HT-29 (cell line): ENCODE measurements at places on chromosomes 16 and 17. TPM values are rescaled to one million over a fixed set of nuclear protein-coding genes. Genes with fewer than 3 reads are reported as not detected.

The CDYL2 gene
- 0.68 and 1.1 TPM in 2 replicates for total RNA-seq

The ABCC12 gene
- not detected in 2 replicates for total RNA-seq

The DRC3 gene
- total RNA-seq: 0.03 and 0.78 TPM in 2 replicates

- no peak for DNase-seq
These were observed at the start of gene NLRC3 for GRCh38 chr16:3577302-3577752. TSS of gene NLRC3 (minus strand) at chr16:3577403. CDS start at chr16:3565036, 12,367 bp downstream.

DNA sequence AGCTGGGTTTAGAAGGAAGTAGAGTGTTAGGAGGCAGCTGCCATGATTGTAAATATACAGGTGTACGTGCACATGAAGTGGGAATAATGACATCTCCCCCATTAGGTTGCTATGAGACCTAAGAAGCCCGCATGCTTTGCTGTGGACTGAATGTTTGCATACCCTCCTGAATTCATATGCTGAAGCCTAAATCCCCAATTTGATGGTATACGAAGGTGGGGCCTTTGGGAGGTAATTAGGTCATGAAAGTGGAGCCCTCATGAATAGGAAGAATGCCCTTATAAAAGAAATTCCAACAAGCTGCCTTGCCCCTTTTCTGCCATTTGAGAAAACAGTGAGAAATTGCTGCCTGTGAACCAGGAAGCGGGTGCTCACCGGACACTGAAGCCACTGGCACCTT lies 44.0 kb downstream of the CCDC182 start:
- no peak for DNase-seq

The CRYBA1 gene
- total RNA-seq: not detected in 2 replicates

The RHBDF2 gene
- total RNA-seq: 42.0 and 46.5 TPM in 2 replicates

The MPO gene
- total RNA-seq: not detected in 2 replicates

The FBRS gene
- 33.6 and 38.0 TPM in 2 replicates for total RNA-seq

The CACNG1 gene
- not detected in 2 replicates for total RNA-seq

DNA sequence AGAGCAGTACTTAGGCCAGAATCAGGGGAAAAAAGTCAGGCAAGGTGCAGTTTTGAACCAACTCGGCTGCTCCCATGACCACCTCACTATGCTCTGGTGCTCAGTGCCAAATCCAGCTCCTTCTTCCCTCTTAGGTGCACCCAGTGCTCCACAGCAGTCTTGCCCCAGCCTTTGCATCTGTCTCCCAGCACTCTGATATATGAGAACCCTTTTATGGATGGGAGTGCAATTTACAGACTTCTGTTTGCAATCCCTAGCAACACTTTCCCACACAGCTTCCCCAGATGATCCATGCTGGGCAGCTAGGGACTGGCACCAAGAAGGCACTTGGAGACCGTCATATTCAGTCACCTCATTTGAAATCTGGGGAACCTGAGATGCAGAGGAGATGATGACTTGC lies 267.9 kb upstream of the CCL2 start:
- no peak for DNase-seq

DNA sequence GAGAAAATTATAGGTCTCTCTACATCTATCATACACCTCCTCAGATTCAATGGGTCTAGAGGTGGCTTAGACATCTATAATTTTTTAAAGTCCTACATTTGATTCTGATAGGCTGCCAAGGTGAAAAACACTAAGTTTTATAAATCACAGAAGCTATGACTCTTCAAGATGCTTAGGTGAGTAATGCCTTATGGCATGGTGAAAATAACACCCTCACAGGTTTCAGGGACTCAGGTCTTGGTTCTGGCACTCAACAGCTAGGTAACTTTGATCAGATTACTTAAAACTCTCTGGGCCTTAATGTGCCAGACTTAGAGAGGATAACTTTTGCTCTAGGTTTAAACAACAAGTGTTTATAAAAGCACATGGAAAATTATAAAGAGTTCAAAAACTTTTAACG lies 2.0 kb upstream of the COX10 start:
- DNase-seq: no peak

DNA sequence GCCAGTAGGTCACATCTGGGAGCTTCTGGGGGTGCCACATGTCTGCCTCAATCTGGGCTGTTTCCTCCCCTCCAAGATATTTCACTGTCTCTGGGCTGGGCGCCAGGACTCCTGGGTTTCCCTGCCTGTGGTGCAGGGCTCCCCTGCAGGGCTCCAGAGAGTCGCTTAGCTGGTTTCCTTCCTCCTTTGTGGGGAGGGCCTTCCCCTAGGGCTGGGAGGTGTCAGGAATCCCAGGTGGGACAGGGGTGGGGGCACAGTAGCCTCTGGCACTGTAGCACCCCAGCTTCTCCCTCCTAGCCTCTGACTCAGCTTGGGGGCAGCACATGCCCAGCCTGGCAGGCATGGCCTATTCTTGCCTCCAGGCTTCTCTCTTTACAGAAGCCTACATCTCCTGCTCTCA lies 2.6 kb downstream of the RARA start:
- peak; percentile 71 for DNase-seq

The OVCA2 gene
- 54.1 and 56.8 TPM in 2 replicates for total RNA-seq

- no peak for DNase-seq
These were observed 580.1 kb upstream of the SALL1 start for GRCh38 chr16:51731160-51731559.

DNA sequence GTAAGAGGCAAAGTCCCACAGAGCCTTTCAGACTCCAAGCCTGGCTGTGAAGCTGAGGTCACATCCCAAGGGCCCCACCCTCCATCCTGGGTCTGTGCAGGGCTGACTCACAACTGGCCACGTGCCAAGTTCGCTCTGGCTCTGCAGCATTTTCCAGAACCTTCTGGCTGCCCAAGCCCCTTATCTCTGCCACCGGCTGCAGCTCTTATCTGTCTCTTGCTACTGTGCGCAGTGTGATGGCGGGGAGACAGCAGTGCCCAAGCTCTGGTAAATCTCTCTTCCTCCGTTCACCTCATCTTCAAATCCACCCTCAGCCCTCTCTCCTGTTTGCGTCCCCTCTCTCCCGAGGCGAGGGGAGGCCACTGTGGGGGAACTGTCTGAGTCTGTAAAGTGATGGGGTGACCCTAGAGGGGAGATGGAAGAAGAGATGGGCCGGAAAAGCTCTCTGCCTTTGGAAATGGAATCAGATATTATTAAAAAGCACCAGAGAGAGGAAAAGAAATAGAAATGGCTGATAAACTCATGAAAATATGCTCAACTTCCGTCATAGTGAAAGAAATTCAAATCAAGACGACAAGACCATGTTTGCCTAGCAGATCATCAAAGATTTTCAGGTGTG lies 162.7 kb upstream of the CDC42EP4 start:
- peak; percentile 64 for DNase-seq

The KCTD19 gene
- not detected in 2 replicates for total RNA-seq

GRCh38 chr17:75318615-75319222 lies 29.5 kb upstream of the SLC25A19 start:
- DNase-seq: no peak

DNA sequence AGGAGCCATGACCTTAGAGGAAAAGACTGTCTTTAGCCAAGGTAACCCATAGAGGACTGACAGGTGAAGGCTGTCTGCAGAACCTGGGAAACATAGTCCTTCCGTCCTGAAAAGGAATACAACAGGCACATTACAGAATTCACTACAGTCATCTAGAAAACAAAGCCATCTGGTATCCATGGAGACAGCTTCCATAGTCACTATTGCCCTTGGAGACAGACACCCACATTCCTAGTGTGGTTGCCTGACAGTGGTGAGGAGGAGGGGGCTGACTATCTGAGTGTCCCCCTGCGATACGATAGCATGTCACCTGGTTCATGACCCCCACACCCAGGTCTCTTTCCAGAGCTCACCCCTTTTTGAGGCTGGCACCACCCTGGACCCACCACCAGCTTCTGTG lies 254.7 kb downstream of the CDH13 start:
- DNase-seq: no peak

DNA sequence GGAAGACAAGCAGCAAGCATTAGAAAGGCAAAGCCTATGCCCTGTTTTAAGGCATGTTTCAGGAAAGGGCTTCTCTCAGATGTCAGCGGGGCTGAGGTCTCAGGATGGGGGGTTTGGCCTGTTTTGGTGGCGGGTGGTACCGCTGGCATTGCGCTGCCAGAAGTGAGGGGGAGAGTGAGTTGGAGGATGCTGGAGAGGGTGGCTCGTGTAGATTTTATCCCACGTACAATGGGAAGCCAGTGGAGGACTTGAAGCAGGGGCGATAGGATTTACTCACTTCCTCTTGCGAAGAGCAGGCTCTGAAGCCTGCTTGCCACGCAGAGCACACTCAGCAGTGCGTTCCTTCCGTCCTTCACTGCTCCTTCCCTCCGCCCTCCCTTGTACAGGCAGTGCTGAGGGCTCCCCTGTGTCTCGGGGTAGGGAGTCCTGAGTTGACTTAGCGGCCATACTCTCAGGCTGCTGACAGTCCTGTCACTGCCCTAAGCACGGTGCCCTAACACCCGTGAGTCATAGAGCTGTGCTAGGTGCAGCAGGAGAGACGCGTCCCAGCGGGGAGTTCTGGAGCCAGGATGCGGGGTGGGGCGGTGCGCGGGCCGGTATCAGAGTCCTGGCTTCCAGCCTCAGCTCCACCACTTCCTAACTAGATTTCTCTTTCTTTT lies 113.1 kb downstream of the SNX29 start:
- peak; percentile 77 for DNase-seq

- no peak for DNase-seq
These were observed 13.2 kb downstream of the DYNLRB2 start for GRCh38 chr16:80554033-80554432.

GRCh38 chr17:81178136-81179091 lies 12.4 kb upstream of the AATK start:
- no peak for DNase-seq

- no peak for DNase-seq
These were observed 2.4 kb downstream of the NDRG4 start for GRCh38 chr16:58502217-58502921.

- no peak for DNase-seq
These were observed 10.6 kb upstream of the LHX1 start for GRCh38 chr17:36926701-36927100.

DNA sequence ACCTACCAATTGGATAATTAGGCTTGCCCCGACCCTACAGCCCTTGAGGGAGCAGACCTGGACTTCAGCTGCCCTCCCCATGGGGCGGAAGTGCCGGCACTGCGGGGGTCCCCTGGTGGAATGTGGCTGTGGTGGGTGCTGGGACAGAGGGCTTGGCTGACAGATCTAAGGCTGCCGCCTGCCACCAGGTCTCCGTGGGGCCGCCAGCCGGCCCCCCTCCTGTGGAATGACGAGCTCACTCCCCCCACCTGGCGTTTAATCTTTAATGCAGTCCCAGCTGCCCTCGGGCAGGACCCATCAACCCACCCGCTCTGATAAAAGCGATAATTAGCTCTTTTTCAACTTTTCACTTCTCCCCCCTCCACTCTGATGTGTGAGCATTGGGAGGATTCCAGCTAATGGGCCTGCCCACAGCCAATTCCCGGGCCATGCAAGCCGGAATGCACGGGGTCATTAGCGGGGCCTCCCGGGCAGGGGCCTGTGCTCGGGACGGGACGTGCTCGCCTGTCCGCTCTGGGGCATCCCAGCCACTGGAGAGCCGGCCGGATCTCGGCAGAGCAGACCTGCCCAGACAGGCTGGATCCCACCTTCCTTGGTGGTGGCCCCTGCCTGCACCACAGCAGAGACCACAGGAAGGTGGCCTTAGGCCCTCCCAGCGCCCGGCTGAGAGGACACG lies 28.3 kb upstream of the GOSR2 start:
- DNase-seq: no peak

DNA sequence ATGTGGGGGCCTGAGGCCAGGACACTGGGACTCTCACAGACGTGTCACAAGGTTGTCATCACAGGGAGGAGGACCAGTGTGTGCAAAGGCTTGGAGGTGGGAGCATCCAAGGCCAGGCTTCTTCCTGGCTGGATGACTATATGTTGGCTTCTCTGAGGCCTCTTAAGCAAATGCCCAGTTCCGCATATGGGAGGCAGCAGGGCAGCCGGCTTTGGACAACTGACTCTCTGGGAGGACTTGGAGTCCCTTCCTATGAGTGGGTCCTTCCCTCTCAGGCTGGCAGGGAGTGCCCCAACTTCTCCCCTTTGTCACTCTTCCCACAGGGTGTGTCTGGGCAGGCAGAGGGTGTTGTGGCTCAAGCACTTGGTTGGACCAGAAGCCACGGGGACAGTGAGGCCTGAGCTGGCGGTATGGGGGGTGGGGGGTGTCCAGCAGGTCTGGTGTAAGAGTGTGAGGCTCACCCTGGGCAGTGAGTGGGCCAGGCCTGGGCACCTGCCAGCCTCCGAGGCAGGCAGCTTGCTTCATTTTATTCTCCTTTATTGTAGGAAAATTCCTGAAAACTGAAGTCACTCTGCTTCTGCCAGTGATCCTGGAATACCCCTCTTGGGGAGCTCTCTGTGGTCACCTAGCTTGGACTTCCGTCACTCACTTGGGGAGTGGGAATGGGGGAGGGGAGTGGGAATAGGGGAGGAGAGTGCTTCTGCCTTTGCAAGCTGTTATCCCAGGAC lies 14.9 kb downstream of the ADGRG1 start:
- no peak for DNase-seq

DNA sequence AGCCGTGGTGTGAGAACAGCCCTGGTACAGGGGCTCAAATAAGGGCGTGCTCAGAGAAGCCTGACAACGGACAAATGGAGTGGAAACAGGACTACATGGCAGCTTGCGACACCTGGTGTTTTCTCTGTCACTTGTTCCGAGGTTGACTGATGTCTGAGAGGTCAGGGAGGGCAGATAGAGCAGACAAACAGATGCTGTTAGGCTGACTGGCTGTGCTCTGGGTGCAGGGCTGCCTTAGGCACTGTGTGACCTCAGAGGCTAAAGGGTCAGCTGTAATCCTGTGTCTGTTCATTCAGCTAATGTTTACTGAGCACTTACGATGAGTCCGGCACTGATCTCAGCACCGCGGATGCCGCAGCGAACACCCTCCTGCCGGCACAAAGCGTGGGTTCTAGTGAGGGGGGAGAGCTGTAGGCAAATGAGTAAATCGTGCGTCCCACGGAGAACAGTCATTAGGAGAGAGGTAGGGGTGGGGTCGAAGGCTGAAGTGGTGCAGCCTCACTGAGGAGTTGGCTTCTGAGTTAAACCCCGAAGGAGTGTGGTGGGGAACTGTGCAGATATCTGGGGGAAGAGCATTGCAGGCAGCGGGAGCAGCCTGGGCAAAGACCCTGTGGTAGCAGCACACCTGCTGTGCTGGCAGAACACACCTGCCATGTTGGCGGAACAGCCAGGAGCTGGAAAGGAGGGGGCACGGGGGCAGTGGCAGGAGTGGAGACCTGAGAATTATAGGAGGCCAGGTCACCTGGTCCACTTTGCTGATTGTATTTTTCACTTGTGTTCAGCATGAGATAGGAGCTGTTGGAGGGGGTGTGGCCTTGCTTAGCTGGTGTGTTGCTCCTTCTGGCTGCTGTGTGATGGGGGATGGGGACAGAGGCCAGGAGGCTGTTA lies 35.0 kb downstream of the GPT2 start:
- DNase-seq: peak; percentile 23

- DNase-seq: no peak
These were observed 74.8 kb downstream of the IRX6 start for GRCh38 chr16:55398762-55399161.

GRCh38 chr17:7167832-7168231 lies 11.3 kb downstream of the ASGR1 start:
- DNase-seq: no peak

GRCh38 chr17:36592316-36592715 lies 637 bp downstream of the DHRS11 start:
- no peak for DNase-seq

The CYB561 gene
- total RNA-seq: 104 and 105 TPM in 2 replicates

The CCL16 gene
- total RNA-seq: not detected in 2 replicates
